ENCODE measurements at places on chromosomes 12 and 14.

GRCh38 chr12:51395283-51396230 lies 4.4 kb upstream of the GALNT6 start:
- no peak for DNase-seq

DNA sequence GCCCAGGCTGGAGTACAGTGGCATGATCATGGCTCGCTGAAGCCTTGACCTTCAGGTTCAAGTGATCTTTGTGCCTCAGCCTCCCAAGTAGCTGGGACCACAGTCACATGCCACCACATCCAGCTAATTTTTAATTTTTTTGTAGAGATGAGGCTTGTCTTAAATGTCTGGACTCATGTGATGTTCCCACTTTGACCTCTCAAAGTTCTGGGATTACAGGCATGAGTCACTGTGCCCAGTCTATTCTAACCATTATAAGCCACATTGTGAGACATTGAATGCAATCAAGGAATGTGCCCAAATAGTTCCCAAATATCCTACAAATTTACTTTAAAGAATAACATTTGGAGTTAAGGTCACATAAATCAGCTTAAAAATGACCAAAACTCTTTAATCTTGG lies 130.7 kb upstream of the ARID2 start:
- DNase-seq, result no peak

- DNase-seq, result no peak
Observed at GRCh38 chr12:62849398-62849797, 85.6 kb downstream of the PPM1H start.

DNA sequence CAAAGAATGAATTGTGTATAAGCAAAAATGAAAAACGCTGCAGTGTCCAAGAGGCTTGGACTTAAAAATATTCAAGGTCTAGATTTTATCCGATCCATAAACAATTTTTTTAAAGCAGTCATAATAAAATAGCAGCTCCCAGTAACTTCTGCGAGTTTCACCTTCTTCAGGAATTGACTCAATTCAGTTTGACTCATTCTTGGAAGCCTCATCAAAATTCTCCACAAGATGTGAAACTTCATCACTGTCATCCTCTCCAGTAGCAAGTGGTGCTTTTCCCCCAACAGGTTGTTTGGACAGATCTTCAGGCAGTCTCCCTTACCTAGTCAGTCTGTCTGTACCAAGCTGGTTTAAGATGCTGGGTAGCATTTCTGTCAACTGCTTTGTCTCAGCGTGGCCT lies 93.5 kb upstream of the FOXG1 start:
- DNase-seq, result no peak

DNA sequence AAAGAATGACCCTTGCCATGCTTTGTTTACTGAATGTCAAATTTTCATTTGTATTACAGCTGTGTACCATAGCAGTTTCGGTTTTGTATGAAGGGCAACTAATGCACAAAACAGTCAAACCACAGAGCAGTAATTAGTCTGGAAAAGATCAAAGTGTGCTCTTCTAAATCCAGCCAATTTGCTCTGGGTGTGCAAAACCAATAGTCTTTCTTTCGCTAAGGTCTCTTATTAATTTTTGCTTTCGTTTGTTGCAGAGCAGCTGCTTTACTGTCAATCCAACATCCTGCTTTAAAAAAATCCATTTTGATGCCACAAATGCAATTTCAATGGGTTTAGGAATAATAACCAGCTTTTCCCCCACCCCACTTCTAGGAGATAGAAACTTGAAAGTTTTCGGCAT lies 114.2 kb downstream of the BRMS1L start:
- no peak for DNase-seq

DNA sequence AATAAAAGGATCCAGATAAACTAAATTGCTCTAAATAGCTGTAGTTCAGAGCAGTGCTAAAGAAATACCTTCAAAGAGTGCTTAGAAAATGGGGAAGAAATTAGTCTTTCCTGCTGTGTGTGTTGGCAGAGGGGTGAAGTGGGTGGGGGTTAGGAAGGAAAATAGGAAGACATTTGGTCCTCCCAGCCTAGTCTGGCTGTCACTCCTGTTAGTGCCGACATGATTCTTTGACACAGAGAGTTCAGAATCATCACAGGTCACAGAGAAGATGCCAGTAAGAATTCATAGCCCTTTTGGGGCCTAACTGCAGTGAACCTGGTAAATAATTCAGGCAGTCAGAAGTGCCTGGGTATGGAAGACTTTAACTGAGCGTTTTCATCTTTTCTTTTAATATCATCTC lies 74.8 kb downstream of the FLRT2 start:
- DNase-seq, result no peak

DNA sequence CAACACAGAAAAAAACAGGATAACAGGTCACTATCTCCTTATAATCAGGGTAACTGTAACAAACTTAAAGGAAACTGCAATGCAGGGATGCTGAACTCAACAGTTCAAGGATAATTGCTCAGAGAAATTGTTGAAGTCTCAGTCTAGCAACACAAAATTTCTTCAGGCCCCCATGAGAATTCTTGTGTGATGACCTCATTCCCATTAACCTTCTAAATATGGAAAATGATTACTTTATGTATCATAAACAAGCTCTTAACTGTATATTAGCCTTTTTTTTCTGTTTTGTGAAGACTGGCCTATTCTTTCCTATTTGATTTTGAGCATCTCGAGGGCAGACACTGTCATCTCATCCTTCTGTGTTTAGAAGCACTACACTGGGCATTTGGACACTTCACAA lies 47.1 kb downstream of the IGF1 start:
- no peak for DNase-seq

- DNase-seq, result no peak
Observed at GRCh38 chr12:130335517-130336392, 1.9 kb upstream of the PIWIL1 start.

DNA sequence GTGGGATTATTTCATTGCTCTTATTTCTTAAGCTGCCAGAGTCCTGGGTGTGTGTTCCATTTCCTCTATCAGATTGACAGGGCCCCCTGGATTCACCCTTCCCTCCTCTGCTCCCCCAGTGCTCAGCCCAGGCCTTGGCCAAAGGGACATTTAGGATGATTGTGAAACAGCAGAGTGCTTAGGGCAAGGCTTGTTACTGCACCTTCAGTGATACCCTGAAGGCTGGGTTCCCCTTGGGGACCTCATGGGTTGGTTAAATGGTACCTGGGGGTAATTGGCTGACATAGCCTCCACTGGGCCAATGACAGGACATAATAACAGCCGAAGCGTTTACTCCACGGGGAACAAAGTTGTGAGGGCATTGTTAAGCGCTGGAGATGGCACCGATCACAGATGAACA lies 1.3 kb upstream of the KRT72 start:
- no peak for DNase-seq

DNA sequence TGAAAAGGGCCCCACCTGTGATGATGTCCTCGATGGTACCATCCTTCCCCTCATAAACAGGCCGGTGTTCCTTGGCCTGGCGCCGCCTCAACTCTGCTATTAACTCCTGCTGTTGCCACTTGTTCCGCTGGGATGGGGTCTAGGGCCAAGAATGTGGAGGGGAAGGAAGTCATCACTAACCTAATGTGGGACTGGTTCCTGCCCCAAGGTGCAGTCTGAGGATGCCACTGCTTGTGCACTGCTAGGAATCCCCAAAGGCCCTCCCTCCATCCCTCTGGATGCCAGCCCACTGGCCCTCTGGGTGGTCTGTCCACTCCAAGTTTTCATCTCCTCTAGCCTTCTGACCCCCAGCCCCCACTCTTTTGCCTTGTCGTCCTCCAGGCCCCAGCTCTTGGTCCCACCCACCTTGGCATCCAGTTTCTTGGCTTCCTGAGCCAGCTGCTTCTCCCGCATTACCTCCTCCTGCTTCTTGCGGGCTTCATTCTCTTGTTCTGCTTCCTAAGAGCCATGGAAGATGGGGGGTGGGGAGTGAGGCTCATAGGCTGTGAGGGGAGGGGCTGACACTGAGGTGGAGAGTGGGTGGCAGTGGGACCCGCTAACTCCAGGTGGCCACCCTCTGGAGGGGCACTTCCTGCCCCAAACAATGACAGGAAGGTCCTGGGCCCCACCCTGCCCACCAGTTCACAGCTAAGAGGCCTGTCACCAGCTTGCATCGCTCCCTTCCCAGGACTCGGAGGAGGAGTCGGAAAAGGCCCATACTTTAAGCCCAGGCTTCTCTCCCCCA lies 23.7 kb downstream of the PRPF40B start:
- DNase-seq, result no peak

DNA sequence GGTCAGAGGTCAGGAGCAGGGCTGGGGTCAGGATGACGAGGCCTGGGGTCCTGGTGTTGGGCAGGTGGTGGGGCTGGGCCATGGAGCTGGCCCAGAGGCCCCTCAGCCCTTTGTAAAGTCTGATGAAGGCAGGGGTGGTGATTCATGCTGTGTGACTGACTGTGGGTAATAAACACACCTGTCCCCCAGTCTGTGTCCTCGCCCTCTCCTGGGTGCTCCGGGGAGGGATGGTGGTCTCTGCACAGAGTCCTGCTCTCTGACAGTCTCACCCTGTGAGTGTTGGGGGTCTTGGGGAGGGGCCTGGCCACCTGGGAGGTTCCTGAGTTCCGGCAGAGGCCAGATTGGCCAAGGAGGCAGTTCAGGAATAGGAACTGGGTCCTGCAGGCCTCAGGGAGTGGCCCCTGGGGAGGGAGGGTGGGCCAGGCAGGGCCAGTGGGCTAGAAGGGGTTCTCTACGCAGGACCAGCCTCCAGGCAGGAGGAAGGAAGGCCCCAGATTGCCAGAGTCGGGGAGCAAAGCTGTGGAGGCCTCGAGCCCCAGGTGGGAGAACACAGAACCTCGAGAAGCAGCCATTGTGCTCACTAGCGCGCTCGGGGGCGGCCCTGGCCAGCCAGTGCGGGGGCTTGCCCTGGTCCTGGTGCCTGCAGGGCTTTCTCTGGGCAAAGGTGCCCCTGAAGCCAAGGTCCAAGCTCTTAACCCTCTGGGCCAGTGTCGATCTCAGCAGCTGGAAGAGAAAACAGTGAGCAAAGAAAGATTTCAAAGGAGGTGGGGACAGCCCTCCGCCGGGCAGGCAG lies 14.4 kb downstream of the ACADS start:
- DNase-seq, result no peak

DNA sequence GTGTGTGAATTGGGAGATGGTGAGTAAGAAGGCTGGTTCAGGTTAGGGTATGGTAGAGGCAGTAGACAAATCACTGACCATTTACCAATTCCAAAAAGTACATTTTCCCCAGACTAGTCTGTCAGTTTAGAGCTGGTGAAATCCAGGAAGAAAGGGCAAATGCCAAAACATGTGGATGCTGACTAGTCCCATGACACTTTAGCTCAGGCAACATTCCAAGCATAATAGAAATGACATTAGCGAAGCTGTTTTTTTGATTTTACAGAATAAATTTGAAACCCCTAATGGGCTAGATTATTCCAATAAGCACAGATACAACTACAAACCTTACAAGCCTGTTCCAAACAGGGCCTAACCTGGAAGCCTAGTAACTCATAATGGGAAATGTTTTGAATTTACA lies 884.2 kb downstream of the FLRT2 start:
- DNase-seq, result no peak

DNA sequence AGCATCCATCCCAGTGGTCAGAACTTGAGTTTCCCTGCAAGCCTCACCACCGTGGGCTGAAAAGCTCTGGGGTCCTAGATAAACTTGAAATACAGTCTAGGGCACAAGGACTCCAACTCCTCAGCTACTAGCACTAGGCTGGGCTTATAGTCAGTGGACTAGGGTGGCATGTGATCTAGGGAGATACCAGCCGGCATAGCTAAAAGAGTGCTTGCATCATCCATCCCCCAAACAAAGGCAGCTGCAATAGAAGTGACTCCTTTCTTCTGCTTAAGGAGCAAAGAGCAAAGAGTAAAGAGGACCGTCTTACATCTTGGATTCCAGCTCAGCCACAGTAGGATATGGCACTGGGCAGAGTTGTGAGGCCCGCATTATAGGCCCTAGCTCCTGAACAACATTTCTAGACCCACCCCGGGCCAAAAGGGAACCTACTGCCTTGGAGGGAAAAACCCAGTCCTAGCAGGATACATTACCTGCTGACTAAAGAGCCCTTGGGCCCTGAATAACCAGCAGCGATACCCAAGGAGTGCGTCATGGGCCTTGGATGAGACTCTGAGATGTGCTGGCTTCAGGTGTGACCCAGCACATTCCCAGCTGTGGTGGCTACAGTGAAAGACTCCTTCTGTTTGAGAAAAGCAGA lies 17.9 kb upstream of the SOS2 start:
- DNase-seq, result no peak

DNA sequence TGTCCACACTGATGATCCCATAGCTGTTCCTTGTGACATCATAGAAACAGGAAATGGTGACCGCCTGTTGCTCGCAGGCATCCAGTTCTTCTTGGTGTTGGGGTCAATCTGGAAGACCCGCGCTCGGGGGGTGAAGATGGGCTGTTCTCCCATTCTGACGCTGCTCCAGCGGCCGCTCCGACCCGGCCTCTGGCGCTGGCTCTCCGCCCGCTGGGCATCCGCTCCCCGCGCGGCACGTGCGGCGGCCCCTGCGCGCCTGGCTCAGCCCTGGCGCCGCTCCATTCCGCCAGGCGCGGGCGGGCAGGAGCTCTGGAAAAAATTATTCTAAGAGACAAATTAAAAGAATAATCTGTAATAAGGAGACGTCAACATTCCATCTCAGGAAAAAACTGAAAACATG lies 761.1 kb downstream of the TMEM121 start:
- DNase-seq, result no peak

GRCh38 chr14:73027546-73027945 lies 640 bp upstream of the ZFYVE1 start:
- no peak for DNase-seq

GRCh38 chr12:42978708-42979107 lies 389.2 kb upstream of the PRICKLE1 start:
- no peak for DNase-seq

DNA sequence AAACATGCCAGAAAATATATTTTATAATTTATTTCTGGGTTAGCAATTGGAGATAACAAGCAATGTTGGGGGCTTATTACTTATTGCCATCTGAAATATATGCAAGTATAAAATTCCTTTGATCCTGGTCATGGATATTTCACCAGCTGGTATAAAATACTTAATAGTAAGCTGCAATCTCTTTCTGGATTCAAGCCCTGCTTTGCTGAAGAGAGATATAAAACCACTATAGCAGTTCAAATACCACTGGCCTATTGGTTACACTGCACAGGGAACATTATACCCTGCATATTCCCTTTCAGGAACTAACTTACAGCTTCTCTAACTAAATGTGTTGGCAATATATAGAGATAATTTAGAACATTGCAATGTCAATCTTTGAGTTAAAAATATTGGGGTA lies 546.2 kb upstream of the ATP2B1 start:
- no peak for DNase-seq

DNA sequence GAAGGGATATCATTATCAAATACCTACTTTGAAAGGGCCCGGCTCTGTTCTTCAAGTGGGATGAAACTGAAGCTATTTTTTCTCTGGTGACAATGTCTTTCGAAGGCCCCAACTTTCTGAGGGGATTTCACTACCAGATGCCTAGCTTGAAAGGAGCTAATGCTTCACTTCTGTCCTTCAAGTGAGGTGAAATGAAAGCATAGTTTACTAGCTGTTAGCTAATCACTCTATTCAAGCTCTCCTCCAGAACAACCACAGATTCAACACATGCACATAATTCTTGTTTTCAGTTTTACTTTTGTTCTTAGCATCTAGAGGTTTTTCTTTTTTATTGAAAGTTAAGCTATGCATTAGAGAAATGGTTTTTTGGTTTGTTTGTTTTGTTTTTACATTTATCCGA lies 571.4 kb downstream of the NOVA1 start:
- DNase-seq, result no peak

- no peak for DNase-seq
Observed at GRCh38 chr14:102891556-102891955, 30.9 kb upstream of the AMN start.

Measured in stimulated activated naive CD4-positive, alpha-beta T cell treated with Interleukin-2 at 50 U/mL for 16 hours (primary cell).